GM19239 (cell line): ENCODE measurements at places on chromosomes 1 and 21.

DNA sequence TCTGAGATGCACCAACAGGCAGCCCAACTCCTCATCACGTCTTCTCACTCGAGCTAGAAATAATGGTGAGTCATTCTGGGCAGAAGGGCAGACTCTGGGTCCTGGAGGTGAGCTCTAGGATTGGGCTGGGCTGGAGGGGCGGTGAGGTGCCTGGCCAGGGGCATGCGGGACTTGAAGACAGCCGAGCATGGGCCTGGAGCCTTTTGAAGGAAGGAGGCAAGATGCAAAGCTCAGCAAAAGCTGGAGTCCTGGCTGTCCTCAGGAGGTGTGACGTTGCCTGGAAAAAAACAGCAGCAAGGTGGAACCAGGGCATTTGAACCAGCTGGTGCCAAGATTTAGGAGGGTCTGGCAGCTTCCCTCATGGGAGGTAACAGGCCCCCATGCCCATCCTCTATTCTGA lies 712 bp downstream of the KCNA2 start:
- DNase-seq: no peak

- DNase-seq: no peak
Observed at GRCh38 chr1:161207173-161207572, 5.0 kb downstream of the NDUFS2 start.

DNA sequence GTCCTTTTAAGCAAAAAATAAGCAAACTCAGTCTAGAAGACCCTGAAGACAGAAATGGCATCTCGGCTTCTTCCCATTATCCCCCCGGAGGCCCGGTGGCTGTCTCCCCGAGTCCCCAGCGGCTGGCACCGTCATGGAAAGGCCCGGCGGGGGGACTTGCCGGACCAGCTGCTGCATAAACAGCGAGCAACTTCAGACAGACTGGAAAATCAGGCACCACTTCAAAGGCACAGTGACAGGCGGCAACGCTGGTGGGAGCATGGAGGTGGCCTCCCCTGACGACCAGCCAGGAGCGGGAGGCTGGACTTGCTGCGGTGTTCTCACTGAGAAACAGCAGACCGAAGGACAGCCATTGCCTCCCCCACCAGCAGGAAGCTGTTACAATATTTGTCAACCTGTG lies 18.4 kb upstream of the C1QA start:
- DNase-seq: no peak

- DNase-seq: no peak
Observed at GRCh38 chr1:219459351-219460080, 153.4 kb downstream of the ZC3H11B start.

DNA sequence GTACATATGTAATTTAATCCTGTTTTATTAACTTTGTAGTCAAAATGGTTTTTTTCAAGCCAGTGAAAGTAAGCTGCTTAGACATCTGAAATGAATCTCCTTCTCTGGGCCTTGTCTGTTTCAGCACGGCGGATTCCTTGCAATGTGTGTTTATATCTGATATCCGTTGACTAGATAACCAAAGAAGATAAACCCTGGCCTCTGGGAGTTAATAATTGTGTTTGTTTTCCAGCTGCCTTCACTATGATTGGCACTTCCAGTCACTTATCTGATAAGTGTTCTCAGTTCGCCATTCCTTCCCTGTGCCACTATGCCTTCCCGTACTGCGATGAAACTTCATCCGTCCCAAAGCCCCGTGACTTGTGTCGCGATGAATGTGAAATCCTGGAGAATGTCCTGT lies 63.5 kb upstream of the UBE2U start:
- DNase-seq: no peak

DNA sequence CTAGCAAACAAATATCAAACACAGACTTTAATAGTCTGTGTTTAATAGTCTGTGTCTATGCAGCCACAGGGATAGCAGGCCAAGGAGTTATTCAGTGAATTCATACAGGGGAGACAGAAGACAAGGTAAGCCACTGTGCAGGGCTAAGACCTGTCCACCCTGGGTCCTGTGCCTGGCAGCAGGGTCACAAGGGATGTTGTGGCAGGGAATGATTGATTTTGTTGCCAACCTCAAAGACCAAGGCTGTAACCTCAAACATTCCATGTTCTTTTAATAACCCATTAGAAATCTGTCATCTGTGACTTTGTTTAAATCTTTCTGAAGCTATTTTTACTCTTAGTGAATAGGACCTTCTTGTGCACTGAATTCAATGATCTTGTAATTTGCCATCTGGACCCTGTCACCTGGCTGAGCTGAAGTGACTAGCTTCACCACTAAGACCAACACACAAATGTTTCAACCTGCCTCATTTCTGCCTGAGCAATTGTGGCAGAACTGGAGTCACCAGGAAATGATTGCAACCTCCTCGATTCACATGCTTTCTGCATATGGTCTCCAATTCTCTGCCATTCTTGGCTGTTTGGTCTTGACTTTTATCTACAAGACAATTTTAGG lies 154.2 kb downstream of the ASTN1 start:
- DNase-seq: no peak

GRCh38 chr1:229270547-229271447 lies at the start of gene RAB4A:
Gene RAB4A, plus strand, starts transcription at chr1:229271111. Its CDS starts 229 bp downstream, at chr1:229271340.
- peak; percentile 96 for DNase-seq

DNA sequence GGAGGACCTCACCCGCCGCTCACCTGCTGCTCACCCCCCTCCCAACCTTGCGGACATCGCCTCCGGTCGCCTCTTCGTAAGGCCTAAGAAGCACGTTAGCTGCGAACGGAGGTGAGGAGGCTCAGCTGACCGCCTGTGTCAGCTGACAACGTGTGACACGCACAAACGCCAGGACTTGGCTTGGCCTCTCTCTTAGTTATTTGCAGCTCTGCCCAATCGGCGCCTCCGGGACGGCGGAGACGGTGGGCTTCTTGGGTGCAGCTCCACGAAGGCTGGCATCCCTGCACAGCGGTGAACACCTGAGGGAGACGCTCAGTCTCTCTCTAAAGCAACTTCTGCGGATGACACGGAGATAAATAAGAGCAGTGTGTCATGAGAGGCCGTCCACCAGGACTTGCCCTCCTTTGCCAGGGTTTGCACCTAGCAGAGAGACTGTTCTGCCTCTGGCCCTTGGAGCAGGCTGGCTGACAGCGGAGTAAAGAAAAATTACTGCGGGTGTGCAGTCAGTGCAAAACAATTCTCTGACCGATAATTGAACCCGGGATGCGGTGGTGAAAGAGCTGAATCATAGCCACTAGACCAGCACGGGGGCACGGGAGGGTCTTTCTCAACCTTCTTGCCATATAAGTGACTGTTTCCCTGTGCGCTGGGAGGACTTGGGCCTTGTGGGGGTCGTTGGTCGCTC lies 318.9 kb downstream of the FAM72C start:
- no peak for DNase-seq

GRCh38 chr1:235098547-235098946 lies 30.1 kb downstream of the TOMM20 start:
- no peak for DNase-seq

- DNase-seq: no peak
Observed at GRCh38 chr1:56377431-56377830, 201.9 kb downstream of the PLPP3 start.

DNA sequence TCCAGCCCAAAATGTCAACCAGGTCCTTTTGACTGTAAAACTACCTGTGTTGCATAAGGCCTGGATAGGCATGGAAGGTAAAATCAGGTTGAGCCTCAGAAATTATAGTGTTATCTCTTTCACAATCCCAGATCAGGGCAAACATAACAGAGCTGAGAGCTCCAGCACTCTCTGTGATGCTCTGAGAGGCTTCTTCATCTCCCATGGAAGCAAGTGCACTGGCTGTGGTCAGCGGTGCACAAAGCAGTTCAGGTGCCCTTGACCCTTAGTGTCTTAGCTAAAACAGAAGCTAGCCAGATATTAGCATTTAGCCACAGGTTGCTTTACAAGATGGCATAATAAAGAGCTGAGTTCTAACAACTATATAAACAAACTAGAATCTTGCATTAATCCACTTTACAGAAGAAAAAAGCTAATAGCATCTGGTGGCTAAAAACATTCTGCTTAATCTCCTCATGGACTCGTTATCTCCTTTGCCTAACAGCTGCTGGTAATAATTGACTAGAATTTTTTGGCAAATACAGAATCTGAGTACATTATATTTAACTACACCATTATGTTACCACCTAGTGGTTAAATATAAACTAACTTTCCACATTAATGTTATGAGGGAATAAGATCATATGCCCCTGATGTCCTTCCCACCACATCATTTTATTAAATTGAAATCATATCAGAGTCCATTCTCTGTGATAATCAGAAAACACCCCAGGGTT lies 25.6 kb upstream of the POGK start:
- DNase-seq: no peak

DNA sequence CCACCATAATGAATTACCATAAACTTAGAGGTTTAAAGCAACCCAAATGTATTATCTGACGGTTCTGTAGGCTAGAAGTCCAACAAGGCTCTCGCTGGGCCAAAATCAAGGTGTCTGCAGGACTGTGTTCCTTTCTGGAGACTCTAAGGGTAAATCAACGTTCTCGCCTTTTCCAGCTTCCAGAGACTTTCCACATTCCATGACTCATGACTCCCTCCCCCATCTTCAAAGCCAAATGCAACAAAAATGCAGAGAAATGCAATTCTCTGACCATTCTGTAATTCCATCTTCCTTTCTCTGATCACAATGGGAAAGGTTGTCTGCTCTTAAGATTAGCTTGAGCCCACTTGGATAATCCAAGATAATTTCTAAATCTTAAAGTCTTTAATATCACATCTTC lies 287.1 kb downstream of the LTN1 start:
- no peak for DNase-seq

GRCh38 chr1:32221581-32221979 lies 573 bp downstream of the TMEM234 start:
- DNase-seq: no peak

GRCh38 chr1:157106813-157107189 lies 7.2 kb upstream of the ETV3L start:
- DNase-seq: no peak

DNA sequence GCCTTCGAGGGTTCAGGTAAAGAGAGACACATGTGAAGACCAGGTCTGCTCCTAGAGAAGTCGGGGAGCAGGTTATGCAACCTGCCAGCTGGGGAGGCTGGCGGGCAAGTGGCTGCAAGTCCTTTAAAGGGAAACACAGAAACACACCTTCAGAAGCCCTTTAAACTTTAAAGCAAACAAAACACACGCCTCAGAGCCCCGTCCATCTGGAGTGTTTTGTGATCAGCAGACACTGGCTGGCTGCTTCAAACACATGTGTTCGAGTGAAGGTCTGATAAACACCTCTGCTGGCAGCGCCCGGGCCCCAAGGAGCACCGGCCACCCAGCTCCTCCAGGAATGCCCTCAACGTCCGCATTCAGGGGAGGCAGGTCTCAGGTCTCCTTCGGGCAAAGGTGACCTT lies 15.2 kb downstream of the RIPK4 start:
- no peak for DNase-seq

DNA sequence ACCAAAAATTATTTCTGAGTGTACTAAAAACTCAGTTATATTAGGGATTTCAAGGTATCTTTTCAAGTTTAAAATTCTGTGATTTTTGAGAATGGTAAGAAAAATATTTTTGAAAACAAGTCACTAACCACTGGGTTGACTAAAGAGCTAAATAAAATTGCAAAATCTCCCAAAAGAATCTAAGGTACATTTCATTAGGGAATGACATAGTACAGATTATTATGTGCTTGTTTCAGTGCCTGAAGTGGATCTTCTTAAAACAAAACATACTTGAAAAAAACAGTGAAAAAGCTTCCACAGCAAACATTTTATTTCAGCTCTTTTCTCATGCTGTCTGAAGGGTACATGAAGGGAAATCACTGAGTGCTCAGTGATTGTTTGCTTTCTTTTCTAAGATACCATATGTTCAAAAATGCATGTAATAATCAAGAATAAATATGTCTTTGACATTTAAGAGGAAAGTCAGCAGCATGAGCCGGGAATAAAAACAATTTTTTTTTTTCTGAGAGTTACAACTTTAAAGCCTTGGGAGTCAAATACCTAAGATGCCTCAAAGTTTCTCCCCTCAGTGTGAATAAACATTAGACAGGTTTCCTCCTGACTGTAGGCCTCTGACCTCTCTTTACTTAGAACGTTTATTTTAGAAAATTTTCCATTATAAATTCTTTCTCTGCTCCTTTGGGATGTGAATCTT lies 200.7 kb downstream of the KCNT2 start:
- no peak for DNase-seq

DNA sequence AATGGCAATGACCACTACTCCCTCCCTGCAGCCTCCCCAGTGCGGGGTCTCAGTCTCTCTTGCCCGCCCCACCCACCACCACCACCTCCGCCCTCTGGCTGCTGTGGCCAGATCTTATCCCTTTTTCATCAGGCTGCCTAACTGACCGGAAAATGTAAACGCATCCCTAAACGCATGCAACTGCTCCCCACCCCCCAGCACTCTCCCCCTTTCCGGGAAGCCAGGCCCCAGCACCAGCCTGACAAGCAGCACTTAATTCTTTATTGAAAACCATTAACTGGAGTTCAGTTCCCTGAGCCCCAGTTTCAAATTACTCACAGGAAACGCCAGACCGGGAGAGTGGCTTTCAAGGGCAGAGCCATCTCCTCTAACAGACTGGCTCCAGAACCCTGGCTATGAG lies 147.7 kb downstream of the DMRTA2 start:
- DNase-seq: no peak
